Esophagus squamous epithelium (tissue), 5 donors: ENCODE measurements at places on chromosomes 1 and 21.

- no peak for DNase-seq
Measured at GRCh38 chr1:7404046-7404742, 366.9 kb upstream of the VAMP3 start.

DNA sequence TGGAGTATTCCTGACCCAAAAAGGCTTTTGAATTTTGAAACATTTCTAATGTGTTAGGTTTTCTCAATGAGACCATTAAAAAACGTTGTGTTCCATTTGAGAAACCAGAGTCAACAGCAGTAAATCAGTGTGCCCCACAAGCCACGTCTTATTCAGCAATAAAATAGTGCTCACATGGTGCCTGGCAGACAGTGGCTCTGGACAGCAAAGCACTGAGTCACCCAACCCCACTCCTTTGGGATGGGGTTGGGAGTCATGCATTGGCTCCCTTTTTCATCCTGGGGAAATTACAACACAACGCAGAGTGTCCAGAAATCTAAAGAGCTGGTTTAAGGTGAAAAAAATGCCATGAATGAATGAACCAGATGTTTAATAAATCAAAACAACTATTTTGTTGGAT, 46.5 kb downstream of the KCNJ15 start:
- no peak for DNase-seq

DNA sequence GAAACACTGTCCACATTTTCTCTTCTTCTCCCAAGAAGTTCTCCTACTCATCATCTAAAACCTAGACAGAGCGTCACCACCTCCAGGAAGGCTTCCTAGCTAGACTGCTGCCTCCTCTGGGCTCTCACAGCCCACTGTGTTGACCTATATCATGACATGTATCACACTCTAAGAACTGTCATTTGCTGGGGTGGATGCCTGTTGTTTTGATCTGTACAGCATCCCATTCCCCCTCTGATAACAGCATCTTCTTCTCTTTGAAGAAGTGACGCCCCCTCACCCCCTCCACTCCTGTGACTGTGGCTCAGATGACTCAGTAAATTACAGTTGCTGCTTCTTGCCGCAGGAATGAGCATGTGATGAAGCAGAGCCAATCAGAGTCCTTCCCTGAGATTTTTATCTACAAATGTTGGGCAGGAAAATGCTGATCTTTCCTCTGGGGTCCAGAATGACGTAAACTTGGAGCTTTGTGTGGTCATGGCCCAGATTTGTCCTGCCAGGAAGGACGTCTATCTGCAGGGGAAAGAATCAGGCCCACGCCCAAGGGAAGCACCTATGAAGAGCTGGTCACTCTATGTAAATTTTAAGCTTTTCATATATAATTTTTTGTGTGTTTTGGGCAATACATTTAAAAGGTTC, 28.0 kb upstream of the FOXO6 start:
- DNase-seq: no peak

GRCh38 chr1:213099682-213100399, 48.8 kb downstream of the RPS6KC1 start:
- no peak for DNase-seq

DNA sequence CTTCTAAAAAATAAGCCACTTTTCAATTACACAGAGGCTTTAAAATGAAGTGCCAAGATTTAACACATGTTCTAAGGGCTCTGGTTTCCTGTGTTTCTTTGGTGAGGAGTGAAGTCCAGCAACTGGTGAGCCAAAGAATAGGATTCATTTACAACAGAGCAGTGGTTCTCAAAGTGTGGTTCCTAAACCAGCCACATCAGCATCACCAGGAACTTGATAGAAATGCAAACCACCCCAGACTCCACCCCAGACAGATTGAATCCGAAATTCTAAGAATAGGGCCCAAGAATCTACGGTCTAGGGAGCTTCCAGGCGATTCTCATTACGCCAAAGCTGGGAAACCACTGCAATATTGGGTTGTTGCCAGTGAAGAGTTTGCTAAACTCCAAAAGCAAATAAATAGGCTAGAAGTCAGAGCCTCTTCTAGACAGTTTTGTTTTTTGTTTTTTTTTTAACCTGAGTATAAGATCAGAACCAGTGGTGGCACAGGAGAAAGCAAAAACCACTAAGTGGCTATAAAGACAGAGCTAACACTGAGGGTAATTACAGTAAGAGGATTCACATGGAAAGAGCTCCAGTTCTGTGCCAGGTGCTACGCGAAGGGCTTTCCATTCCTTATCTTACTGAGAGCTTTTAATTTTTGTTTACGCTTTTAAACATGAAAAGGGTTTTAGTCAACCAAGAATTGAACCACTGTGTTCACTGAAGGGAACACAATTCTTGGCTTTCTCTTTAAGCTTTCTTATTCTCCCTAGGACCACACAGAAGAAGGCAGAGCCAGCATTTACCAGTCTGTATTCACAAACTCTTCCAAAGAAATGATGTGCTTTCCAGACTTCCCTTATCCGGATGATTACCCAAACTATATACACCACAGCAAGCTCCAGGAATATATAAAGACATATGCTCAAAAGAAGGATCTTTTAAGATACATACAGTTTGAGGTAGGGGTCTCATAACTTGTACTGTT, 42.4 kb upstream of the FMO2 start:
- no peak for DNase-seq

- DNase-seq: no peak
Measured at GRCh38 chr1:108209456-108210108, 9.4 kb upstream of the SLC25A24 start.

DNA sequence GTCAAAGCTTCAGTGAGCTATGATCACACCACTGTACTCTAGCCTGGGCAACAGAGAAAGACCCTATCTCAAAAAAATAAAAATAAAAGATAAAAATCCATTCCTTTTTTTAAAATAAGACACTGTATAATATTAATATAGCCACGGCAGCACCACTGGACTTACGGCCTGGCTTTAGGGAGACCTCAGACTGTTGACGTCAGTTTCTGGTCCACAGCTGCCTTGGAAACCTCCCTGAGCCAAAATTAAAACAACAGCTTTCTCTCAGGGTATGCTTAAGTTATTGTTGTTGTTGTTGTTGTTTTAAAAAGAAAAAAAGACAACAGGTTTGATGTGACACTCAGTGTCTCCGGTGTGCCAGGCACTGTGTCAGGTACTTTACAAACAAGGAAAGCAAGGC, 42.0 kb downstream of the CAPZB start:
- no peak for DNase-seq

GRCh38 chr1:226738421-226738994, 574 bp downstream of the ITPKB start:
- DNase-seq: no peak

DNA sequence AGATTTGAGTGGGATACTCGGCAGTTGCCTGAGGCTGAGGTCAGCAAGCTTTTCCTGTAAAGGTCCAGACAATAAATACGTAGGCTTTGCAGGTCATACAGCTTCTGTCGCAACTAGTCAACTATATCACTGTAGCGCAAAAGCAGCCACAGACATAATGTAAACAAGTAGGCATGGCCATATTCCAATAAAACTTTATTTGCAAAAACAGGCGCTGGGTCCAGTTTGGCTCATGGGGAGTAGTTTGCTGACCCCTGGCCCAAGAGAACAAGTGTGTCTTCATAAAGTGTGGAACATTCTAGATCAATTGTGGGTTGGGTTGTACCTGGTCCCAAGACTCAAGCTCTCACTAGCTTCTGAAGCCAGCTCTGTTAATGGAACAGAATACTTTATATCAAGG, 78.8 kb downstream of the MIS18A start:
- DNase-seq: no peak

DNA sequence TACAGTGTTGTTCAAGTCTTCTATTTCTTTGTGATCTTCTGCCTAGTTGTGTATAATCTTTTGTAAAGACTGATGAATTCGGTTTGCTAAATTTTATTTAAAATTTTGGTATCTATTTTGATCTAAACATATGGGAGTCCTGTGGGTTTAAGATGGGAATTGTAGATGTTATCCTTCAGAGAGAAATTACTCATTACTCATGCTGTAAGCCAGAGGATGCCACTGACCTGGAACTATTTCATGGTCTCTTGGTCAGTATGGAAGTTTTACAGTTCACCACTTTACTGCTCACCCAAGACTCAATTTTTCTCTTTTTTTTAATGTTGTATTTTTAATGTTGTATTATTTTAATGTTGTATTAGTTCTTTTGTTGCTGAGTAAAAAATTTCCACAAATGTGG, 138.6 kb upstream of the B3GALT2 start:
- no peak for DNase-seq

- no peak for DNase-seq
Measured at GRCh38 chr1:233679030-233679429, 65.1 kb downstream of the KCNK1 start.

GRCh38 chr1:192588546-192588945, 13.0 kb downstream of the RGS1 start:
- DNase-seq: no peak

- DNase-seq: no peak
Measured at GRCh38 chr1:8858888-8859706, 19.4 kb downstream of the ENO1 start.

GRCh38 chr21:44531606-44532564, 8.1 kb downstream of the KRTAP10-1 start:
- no peak for DNase-seq

DNA sequence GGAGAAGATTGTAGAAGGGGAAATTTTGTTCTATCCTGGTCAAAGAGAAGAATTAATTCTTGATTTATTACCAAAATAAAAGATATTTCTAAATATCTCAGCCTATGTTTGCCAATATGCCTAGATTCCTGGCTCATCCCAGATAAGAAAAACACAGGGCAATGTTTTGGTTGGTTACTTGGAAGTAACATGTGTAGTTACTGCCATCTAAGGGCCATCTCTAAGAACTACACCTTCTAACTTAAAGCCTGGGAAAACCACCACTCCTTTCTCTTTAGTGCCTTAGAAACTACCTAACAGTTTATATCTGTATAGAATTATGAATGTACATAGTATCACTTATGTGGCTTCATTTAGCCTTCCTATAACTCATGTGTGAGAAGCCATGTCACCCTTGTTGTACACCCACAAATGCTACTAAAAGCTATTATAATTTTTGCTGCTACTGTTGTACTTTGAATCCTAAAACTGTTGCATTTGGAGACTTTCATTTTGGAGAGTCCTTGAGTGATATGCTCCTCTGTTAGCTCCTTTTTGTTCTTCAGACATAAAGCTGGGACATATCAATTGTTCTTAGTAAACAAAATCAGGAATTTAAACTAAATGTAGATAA, 4.5 kb downstream of the AIM2 start:
- DNase-seq: no peak

DNA sequence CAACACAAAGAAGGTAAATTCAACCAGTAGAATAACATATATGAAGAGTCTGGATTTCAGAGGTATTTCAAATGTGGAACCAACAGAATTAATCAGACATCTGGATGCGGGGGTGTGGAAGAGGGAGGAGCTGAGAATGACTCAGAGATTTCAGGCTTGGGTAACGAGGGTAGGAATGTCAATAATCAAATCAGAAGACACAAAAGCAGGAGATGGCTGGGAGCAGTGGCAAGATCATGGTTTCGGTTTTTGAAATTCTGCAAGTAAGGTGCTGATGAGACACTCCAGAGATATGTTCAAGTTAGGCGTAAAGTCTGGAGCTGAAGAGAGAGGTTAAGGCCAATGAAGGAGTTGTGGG, 64.0 kb downstream of the PLPPR5 start:
- no peak for DNase-seq

GRCh38 chr1:207852576-207853371, 58.2 kb downstream of the CD34 start:
- no peak for DNase-seq

DNA sequence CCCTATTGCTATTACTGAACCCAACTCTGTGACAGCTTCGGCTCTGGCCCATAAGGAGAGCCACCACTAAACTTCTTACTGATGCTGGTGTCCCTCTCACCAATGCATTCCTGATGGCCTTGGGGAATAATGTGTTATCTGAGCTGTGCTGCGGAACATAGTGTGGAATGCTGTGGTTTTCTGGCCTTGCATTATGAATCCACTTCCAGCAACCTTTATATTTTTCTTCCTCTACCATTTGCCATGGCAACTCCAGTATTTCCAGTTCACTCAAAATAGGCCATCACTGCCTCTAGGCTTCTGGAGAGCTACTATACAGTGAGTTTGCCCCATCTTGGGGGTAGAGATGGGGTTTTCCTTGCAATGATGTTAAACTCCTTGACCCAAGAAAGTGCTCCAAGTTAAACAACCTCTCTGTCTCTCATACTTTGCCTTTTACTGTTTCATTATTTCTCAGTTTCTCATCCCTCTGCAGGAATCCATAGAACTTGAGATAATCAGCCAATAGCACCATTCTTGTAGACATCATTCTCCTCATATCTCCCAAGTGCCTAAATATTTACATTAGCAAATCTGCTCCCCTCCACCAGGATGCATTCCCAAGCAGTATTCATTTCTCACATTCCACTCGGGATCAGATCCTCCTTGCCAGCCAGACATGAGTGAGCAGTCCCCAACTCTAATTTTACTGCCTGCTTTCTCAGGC, 11.1 kb upstream of the RAVER2 start:
- DNase-seq: no peak

GRCh38 chr1:243312952-243313634, 57.3 kb downstream of the SDCCAG8 start:
- DNase-seq: no peak

DNA sequence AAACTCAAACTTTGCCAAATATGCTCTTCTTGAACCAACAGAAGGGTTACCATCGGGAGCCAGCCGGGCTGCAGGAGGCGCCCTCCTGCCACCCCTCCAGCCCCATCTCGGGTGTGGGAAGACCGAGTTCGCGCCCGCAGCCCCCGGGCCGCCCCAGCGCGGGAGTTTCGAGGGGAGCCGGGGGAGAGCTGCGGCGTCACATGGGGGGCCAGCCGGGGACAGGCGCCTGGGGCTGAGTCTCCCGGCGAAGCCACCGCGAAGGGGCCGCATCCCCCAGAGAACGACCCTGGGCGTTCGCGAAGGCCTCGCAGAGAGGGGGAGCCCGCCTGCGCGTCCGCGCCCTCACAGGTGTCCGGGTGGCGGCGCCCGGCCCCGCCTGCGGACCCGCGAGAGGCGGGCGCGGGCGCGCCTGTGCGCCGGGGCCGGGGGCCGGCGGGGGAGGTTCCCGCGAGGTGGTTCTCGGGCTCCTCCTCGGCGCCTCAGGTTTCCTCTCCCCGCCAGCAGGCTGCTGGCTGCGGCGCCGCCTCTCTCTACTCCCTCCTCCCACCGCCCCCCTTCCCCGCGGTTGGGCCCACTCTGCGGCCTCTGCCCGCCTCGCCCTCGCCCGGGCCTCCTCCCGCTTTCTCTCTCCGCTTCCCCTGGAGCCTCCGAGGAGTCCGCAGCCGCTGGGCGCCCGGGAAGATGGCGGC, at the start of gene RAVER2:
RAVER2 (plus strand) TSS at position 584 of the 689 bp plus-strand sequence; CDS start at position 682, 98 bp downstream.
- peak; percentile 6 for DNase-seq

DNA sequence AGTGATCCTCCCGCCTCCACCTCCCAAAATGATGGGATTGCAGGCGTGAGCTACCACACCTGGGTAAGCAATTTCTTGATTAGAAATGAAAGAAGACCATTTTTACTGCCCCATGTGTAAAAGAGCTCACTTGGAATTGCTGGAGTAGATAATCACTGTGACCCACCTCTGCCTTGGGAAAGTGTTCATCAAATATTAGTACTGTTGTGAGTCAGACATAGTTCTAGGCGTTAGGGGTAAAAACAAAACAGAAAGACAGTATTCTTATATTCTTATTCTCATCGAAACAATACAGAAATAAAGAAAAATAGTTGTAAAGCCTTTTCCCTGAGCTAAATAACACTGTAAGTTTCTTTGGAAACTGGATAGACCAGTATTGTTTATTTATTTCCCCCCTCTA, 36.2 kb downstream of the CELF3 start:
- DNase-seq: no peak

- no peak for DNase-seq
Measured at GRCh38 chr21:44484498-44485253, 29.4 kb downstream of the LRRC3 start.
